NCI-H1694 treated with DMSO at 0.1 percent for 48 hours (cell line): ENCODE measurements at places on chromosomes 5 and 9.

- DNase-seq = no peak
Measured at GRCh38 chr5:136016945-136017530, 11.8 kb upstream of the TGFBI start.

- DNase-seq = no peak
Measured at GRCh38 chr5:34826347-34826746, 12.6 kb upstream of the TTC23L start.

DNA sequence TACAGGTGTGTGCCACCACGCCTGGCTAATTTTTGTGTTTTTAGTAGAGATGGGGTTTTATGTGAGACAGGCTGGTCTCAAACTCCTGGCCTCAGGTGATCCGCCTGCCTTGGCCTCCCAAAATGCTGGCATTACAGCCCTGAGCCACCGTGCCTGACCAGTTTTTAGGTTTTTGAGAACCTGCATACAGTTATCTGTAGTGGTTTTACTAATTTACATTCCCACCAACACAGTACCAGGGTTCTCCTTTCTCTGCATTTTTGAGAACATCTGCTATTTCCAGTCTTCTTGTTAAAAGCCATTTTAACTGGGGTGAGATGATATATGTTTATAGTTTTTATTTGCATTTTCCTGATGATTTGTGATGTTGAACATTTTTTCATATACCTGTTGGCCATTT lies 12.8 kb downstream of the DMXL1 start:
- DNase-seq = no peak

GRCh38 chr9:105178076-105178475 lies 66.4 kb upstream of the SLC44A1 start:
- no peak for DNase-seq

- no peak for DNase-seq
Measured at GRCh38 chr5:172345881-172346280, 62.3 kb upstream of the UBTD2 start.

- no peak for DNase-seq
Measured at GRCh38 chr5:91727463-91727862, 344.3 kb upstream of the ARRDC3 start.

GRCh38 chr5:15682122-15682521 lies 182.1 kb downstream of the FBXL7 start:
- no peak for DNase-seq

- no peak for DNase-seq
Measured at GRCh38 chr5:172800088-172800551, 29.1 kb upstream of the DUSP1 start.

GRCh38 chr5:24145806-24146205 lies 499.0 kb downstream of the CDH10 start:
- no peak for DNase-seq

DNA sequence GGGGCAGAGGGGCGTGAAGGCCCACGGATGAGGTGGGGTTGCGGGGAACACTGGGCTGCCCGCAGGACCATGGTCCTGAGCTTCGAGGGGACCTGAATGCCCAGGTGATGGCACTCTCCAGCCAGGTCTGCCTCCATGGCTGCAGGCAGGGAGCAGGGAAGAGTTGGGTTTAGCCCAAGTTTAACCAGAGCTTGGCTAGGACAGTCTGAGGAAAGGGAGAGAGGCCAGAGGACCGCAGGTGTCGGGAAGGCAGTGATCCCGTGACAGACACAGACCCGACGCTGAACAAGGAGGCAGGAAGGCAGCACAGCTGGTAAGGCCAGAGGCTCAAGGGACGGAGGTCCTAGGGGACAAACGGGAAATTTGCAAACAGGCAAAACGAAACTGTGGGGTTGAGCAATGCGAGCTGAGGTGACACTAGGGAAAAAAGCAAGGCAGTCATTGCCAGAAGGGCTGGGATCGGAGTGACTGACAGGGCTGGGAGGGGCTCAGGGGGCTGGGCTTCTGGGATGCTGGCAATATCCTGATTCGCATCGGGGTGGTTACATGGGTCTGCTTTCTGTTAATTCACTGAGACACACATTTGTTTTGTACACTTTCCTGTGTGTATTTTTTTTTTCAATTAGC lies 25.0 kb downstream of the ARPC5L start:
- no peak for DNase-seq

DNA sequence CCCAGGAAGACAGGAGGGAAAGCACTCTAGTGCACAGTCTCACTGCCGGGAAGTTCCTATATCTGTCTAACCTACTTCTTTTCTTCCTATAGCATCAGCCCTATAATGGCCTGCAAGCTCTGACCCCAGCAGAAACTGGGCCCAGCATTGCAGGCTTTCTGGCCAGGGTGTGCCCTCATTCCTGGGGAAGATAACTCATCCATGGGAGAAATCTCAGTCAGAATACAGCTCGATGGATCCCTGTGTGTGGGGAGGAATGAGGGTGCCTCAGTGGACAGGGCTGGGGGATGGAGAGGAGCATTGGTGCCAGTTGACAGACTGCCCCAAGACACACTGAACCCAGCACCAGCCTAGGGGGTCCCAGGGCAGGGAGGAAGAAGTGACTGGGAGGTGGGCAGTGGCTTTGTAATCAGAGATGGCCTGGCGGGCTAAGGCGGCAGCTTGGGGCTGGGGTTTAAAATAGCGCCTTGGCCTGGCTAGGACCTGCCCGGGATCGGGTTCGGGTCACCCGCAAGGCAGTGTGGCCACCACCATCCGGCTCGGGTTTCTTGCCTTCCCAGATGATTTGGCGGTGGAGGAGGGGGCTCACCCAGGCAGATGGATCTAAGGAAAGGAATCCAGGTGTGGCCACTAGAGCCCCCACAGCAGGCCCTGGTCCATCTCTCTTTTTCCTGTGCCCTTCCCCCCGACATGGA lies 7.6 kb upstream of the CXXC5 start:
- no peak for DNase-seq

DNA sequence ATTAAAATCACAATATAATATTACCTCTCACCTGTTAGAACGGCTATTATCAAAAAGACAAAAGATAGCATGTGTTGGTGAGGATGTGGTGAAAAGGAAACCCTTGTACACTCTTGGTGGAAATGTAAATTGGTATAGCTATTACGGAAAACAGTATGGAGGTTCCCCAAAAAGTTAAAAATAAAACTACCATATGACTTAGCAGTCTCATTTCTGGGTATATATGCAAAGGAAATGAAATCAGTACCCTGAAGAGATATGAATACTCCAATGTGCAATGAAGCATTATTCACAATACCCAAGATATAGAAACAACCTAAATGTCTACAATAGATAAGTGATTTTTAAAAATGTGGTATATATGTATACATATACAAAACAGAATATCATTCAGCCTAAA lies 199.9 kb downstream of the SNX18 start:
- DNase-seq = no peak

- no peak for DNase-seq
Measured at GRCh38 chr9:127865645-127866464, 11.4 kb upstream of the ENG start.

- DNase-seq = no peak
Measured at GRCh38 chr5:90096415-90097081, 313.0 kb downstream of the CETN3 start.

GRCh38 chr5:72786676-72787075 lies 29.8 kb upstream of the TNPO1 start:
- DNase-seq = no peak

- DNase-seq = no peak
Measured at GRCh38 chr5:6781716-6782115, 68.5 kb downstream of the TENT4A start.

- DNase-seq = no peak
Measured at GRCh38 chr5:144125163-144125726, 45.2 kb downstream of the YIPF5 start.

- DNase-seq = no peak
Measured at GRCh38 chr5:10501554-10502075, 59.9 kb downstream of the ROPN1L start.

DNA sequence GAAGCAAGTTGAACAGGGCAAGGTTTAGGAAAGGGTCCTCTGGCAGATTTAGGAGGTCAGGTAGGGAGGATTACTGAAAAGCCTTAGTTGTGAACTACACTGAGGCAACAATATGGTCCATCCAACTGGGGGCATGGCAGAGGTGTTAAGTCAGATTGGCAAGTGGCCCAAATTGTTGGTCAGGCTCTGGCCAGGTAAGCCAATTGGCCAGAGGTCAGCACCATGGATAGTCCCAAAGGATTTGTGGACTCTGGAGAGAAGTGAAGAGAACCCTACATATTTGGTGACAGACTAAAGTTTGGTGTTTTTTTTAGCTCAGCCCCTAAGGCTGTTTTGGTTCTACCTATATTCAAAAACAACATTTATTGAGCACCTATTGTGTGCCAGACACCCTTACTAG lies 39.1 kb upstream of the RASGRF2 start:
- DNase-seq = no peak

GRCh38 chr5:9057406-9058000 lies 488.4 kb downstream of the SEMA5A start:
- no peak for DNase-seq

- DNase-seq = no peak
Measured at GRCh38 chr5:177434437-177434836, 8.0 kb downstream of the GRK6 start.

- no peak for DNase-seq
Measured at GRCh38 chr5:55634866-55635265, 77.3 kb downstream of the SLC38A9 start.

- no peak for DNase-seq
Measured at GRCh38 chr5:179930788-179931473, 23.2 kb upstream of the TBC1D9B start.

DNA sequence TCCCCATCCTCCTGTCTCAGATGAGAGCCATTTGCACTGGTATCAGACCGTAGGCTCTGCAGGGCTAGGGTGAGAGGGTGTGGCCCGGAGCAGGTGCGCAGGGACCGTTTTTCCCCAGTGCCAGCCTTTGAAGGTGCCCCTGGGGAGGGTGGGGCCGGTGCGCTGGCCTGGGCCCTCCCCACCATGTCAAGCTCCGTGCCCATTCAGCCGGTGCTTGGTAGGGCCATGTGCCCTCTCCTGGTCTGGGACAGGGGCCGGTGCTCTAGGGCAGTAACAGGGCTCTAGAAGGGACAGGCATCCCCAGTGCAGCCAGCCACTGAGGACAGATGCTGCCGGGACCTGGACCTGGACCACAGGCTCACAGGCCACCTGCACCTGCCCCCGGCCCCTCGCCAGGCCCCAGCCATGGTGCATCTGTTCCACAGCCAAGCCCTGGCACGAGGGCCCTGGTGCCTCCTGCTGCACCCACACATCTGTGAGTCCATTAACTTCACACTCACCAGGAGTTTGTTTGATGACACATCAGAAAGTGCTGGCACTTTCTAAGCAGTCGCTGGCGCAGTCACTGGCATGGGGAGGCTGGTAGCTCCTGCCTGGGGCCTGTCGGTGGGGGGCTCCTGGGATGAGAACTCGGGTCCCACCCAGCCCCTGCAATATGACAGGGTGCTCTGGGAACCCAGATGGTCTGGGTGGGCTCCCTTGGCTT lies 5.0 kb upstream of the QRFP start:
- no peak for DNase-seq

DNA sequence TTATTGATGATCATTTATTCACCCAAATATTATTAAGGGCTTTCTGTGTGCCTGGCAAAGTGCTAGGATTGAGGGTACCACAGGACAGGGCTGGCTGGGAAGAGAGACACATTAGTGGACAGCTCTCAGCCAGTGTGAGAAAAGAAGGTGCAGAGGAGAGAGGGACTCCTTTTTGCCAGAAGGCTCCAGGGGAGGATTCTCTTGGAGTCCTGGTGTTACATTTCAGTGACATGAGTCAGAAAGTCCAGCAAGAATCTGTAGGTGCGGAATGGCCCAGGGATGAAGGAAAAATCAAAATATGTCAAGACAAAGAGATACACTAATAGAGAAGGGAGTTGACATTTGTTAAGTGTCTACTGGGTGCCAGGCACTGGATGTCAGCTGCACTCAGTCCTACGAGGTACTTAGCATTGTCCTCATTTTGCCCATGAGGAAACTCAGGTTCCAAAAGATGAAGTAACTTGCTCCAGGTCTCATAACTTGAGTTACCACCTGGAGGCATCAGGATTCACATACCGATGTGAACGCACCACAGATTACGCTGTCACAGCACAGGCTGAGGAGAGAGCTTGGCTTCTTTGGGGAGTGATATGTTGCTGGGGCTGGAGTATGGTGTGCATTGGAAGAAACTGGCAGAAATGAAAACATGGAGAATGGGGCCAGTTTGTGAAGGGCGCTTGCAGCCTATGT lies 60.5 kb downstream of the RASGRF2 start:
- DNase-seq = no peak

DNA sequence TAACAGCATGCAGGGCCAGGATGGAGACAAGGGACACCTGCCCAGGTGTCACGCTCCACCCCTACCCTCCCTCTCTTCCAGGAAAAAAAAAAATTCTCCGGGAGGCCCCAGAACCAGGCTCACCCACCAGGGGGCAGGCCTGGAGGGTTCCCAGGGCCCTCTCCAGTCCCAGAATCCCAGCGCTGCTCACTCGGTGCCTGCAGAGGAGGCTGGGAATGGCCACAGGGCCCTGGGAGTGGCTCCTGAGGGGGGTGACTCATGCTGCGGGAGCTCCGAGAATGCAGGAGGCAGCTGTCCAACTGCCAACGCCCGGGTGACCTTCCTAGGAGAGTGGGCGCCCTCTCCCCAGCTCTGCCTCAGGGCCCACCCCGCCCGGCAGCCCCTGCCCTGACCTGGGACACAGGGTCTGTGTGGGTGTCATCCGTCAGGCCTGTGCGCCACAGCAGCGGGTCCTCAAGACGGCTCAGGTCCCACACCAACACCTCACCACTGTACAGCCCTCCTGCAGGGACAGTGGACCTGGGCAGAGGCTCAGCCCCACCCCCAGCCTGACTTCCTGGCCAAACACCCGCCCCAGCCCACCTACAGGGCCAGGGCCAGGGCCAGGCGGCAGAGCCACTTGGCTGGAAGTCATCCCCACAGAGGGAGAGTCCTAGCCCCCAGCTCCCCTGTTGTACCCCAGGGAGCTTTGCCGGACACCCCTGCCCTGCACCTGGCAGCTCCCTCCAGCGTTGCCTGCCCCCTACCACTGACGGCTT lies 21.2 kb downstream of the DYNC2I2 start:
- DNase-seq = peak; percentile 30

GRCh38 chr5:9356351-9356825 lies 189.5 kb downstream of the SEMA5A start:
- no peak for DNase-seq

DNA sequence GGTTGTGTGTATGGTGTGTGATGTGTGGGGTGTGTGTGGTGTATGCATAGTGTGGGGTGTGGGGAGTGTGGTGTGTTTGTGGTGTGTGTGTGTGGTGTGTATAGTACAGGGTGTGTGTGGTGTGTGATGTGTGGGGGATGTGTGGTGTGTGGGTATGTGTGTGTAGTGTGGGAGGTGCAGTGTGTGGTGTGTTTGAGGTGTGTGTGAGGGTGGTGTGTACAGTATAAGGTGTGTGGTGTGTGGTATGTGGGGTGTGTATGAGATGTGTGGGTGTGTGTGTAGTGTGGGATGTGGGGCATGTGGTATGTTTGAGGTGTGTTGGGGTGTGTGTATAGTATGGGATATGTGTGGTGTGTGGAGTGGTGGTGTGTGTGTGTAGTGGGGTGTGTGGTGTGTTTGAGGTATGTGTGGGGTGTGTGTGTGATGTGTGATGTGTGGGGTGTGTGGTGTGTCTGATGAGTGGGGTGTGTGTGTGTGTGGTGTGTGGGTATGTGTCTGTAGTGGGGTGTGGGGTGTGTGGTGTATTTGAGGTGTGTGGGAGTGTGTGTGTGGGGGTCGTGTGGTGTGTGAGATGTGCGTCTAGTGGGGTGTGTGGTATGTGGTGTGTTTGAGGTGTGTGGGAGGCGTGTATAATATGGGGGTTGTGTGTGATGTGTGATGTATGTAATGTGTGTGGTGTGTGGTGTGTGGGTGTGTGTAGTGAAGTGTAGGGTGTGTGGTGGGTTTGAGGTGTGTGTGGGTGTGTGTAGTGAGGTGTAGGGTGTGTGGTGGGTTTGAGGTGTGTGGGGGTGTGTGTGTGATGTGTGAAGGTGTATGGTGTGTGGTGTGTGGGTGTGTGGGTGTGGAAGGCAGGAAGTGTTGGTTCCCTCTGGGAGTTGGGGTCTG lies 8.6 kb downstream of the ECSCR start:
- no peak for DNase-seq
